ENCODE measurements at places on chromosomes 12 and 14.

DNA sequence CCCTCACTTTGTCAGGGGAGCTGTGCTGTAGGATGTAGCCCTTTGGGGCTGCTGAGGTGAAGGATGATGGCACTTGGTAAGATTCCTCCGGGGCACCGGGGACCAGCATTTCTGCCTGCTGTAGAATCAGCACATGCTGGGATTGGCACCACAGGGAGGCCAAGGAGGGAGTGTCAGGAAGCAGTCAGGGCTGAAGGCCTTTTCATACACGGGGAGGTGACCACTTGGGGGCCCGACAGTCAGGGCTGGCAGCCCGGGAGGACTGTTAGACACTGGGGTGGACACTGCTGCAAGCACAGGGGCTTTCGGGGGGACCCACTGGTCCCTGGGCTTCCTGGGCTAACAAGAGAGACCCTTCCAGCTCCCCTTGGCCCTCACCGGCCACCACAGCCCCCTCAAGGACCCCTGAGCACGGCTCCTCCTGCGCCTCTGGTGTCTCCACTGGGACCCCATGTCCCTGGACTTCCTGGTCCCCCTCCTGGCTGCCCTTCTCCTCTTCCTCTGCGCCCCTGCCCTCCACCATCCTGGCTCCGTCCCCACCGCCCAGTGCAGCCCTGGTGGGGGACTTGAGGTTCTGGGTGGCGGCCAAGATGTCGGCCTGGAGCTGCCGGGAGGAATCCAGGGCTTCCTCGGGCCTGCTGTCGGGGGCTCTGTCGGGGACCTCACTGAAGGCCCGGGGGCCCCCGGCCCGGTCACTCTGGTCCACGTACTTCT is 6.5 kb downstream of the TMEM119 start:
- no peak for DNase-seq

DNA sequence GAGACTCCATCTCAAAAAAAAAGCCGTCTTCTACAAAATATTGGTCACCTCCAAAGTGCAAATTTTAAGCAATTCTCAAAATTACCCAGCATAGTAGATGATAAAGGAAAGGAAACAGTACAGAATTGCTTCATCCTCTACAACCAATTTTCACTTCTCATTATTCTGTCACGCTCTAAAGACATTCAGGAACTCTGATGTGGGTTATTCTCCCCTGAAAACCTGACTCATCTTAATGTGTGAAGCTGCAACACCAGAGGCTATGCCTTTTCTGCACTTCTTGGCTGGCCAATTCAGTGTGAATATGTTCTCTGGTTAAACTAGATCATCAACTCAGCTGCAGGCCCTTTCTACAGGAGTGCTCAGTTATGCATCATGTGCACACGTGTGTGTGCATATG is 11.0 kb downstream of the PTGER2 start:
- no peak for DNase-seq

GRCh38 chr14:46048127-46048526 is 603.5 kb downstream of the RPL10L start:
- no peak for DNase-seq

DNA sequence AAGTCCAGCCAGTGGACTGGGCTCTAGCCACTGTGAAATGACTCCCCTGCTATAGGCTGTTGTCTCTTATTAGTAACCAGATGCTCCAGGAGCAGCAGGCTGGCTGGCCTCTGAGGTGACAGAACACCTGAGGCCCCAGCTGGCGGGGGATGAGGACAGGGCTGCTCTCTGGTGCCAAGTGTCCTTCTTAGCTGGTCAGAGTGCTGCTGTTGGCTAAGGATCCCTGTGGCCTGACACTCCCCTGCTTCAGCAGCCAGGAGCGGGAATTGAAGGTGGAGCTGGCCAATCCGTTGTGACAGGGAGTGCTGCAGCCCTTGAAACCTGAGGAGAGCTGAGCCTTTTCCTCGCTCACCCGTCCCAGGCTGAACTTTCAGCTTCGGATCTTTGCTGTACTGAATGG is 30.7 kb downstream of the TMEM229B start:
- no peak for DNase-seq

DNA sequence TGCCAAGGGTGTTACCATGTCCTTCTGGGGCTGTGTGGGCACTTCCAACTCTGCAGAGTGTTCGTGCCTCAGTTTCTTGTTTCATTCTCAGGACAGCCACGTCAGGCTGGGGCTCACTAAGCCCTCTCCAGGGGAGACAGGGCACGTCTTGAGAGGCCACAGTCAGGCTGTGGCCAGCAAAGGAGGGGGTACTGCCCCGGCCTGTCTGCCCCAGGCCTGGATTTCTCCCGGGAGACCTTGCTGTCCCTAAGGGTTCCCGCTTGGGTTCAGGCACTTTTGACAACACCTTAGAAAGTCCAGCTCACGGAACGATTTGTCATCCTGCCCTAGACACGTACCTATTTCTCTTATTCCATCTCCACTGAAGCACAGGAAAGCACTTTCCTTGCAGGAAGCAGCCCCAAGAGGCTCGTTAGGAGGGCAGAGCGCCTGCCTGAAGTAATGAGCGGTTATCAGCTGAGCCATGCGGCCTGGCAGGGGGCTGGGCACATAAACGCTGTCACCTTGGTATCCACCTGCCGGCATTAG is 290.4 kb upstream of the RTL1 start:
- no peak for DNase-seq

- DNase-seq: no peak
Observed at GRCh38 chr12:107492393-107493134, 193.0 kb upstream of the PWP1 start.

DNA sequence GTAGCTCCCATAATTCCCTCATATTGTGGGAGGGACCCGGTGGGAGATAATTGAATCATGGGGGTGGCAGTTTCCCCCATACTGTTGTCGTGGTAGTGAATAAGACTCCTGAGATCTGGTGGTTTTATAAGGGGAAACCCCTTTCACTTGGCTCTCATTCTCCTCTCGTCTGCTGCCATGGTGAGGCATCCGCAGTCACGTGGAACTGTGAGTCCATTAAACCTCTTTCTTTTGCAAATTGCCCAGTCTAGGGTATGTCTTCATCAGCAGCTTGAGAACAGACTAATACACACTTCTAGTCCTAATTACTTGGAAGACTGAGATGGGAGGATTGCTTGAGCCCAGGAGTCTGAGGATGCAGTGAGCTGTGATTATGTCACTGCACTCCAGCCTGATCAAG is 64.4 kb downstream of the TMX1 start:
- DNase-seq: no peak

GRCh38 chr12:118500299-118500698 is 123.9 kb downstream of the SUDS3 start:
- DNase-seq: no peak

DNA sequence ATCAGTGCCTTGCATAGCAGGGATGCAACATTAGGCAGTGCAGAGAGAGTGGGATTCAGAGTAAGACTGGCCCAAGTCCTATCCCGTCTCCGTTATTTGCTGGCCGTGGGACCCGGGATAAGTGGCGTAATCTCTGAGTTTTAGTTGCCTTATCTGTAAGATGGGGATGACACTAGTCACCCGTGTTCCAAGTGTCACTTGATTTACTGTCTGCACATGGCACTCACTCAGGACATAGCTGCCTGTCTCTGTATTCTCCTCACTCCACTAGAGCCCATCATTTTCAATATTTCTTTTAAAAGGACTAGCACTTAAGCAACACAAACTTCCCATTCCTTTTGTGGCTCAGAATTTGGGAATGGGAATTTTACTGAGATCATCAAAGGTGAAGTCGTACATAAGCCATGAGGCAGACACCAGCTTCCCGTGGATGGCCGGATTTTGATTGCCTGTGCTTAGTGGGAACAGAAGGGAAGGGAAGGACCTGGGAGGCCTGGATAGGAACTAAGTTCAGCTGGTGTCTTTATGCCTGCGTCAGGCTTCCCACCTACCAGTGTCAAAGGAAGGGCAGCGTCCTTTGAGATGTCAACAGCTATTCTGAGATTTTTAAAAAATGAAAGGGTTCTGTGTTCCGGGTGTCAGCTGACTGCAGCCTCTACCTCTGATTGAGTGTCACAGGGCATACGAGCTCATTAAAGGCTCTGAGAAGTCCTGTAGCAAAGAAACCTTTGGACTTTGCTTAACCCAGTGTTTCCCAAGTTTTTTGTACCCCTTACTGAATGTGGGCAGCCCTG is 361.4 kb downstream of the CACNA1C start:
- DNase-seq: no peak

DNA sequence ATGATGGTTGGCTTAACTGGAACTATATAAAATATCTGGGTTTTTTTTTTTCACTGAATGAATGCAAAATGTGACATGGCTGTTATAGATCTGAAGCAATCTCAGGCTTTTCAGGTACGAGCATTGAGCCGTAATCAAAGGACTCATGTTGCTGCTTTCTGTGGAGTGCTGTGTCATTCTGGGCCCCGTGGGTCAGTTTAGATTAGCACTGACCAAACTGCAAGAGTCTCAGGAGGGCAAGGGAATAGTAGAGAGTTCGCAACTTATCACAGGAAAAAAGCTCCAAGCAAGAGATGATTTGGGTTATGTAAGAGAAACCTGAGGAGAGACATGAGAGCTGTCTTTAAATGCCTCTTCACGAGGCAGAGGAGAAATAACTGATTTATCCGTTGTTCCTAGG is 59.1 kb downstream of the UBR7 start:
- no peak for DNase-seq

- no peak for DNase-seq
Observed at GRCh38 chr12:18479256-18479655, 217.9 kb downstream of the PIK3C2G start.

- no peak for DNase-seq
Observed at GRCh38 chr12:71719647-71720370, 33.9 kb downstream of the TMEM19 start.

- no peak for DNase-seq
Observed at GRCh38 chr14:68390741-68391140, 402.1 kb downstream of the ZFP36L1 start.

- no peak for DNase-seq
Observed at GRCh38 chr12:77089686-77090220, 24.4 kb upstream of the E2F7 start.

DNA sequence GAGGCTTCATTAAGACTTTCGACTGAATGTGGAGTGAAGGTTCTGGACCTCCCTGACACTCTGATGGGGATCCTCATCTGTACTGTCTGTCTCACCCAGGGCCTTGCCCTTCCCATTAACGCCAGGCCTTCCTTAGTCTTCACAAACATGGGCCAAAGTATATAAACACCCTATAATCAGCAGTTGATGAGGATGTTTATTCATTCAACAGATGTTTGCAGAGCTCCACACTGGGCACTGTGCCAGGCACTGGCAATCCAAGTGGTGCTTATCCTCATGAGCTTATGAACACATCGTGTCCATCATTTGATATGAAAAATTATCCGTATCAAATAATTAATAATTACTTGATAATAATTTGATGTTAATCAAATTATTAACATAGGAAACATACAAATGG is 454.4 kb downstream of the FUT8 start:
- DNase-seq: peak; percentile 90

DNA sequence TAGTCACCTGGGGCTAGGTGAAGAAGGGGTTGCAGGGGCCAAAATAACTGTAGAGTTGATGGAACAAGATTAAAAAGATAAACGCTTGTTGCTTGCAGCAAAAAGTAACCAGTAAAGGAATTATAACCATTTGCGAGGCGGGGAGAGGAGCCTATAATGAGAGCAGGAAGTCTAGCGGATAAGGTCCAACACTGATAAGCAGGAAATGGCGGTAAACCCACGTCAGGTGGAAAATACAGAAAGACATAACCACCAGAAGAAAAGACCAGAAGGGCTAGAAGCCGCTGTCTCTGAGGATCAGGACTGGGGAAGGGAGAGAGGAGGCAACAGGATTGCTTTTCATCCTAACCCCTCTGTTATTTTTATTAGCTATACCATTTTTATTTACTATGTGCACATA is 303.3 kb downstream of the DPF3 start:
- no peak for DNase-seq

DNA sequence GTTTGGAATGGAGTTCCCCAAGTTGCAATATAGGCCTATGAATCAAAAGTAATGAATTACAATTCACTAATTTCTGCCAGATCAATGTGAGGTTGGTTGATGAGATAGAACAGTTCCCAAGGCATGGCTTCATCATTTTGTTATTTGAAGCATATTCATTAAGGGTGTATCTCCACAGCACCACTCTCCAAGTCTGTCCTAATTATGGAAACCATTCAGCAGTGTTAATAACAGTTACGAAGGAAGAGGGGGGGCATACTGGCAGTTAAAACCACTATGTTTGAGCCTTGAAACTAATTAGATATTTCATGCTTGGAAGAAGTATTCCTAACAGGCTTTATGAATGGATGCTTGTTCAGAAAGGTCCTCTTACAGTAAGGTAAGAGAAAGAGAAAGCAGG is 520.3 kb downstream of the DIO2 start:
- no peak for DNase-seq

DNA sequence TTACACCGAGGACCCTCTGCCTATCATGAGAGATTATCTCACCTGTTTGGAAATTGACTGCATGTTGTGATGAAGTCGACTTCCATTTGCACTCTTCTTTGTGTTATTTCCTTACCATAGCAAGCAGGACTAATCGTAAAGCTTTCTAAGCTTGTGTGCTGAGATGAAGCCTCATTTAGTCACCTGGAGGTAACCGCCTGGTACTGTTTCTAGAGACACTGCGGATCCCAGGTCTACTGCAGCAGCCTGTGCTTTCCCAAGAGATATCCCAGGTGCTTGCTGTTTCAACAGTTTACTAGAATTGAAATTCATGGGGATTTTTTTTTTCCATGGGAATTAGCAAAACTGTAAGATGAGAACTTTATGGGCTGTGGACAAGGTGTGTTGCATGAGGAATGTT is 131.8 kb downstream of the PTPRR start:
- no peak for DNase-seq

GRCh38 chr12:105899589-105899988 is 239.2 kb downstream of the NUAK1 start:
- DNase-seq: no peak

DNA sequence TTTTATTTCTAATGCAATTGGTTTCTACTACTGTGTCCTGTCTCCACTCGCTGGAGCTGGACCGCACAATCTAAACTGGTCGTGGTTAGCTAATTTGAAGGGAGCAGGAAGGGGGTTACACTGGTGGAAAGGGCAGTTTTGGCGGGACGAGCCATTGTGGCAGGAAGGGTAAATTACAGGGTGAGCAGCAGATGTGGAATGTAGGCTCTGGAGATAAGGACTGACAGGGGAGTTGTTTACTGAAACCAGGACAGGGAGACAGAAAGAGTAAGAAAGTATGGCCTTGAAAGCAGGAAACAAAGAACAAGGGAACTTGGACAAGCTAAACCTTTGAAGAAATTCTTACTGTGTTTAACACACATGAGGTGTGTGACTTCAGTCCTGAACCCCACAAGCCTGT is 147.8 kb downstream of the ATXN7L3B start:
- no peak for DNase-seq

- DNase-seq: no peak
Observed at GRCh38 chr14:26702721-26703230, 104.9 kb upstream of the NOVA1 start.

DNA sequence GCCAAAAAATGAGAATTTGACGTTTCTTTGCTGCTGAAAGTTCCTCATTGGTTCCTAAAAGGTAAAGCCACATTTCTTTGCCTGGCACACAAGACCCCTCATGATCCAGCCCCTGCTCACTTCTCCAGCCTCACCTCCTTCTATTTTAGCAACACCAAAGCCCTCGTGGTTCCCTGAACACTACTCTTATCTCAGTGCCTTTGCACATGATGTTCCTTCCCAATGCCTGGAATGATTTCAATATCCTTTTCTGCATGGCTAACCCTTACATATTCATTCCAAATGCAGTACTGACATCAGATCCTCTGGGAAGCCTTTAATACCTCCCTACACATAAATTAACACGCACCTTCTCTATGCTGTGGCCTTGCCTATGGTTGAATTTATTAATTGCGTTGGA is 39.9 kb downstream of the GLT8D2 start:
- no peak for DNase-seq
